Activated naive CD8-positive, alpha-beta T cell treated with anti-CD3 and anti-CD28 coated beads for 36 hours (primary cell): ENCODE measurements at places on chromosomes 2 and 18. TPM values are rescaled to one million over a fixed set of nuclear protein-coding genes. Genes with fewer than 3 reads are reported as not detected.

DNA sequence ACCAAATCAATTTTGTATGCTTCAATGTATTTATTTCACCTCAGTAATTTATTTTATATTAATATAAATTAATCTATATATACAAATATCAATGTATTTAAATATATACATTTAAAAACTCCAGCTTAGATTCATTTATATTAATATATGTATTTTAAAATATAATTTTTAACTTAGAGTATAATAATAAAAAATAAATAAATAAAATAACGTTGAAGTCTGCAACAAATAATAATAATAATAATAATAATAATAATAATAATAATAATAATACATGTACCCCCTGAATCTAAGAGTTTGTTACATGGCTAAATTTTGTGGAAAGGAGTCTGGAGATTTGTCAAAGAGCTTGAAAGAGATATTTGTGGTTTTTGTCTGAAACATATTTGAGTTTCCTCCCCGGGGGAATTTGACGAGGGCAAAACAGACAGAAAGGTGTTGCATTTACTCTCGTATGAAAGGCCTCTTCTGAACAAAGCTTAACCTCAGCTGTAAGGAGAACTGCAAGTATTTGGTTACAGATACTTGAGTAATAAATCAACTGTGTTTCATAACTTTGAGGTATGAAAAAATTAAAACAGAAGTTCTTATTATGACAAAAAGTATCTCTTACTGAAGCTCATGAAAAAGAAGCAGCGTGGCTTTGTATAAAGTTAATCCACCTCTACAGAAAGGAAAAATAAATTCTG lies 93.4 kb downstream of the CDH19 start:
- DNase-seq, result no peak

DNA sequence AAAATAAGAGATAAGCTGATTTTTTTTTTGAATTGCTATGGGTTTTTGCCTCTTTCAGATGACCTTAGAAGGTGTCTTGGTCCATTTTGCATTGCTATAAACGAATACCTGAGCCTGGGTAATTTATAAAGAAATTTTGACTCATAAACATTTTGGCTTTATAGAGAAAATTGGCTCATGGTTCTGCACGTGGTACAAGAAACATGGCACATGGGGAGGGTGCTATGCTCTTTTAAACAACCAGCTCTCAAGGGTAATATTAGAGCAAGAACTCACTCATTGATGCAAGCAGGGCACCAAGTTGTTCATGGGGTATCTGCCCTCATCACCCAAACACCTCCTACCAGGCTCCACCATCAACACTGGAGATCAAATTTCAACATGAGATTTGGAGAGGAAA lies 408.8 kb downstream of the NUP35 start:
- no peak for DNase-seq

- no peak for DNase-seq
These were observed 343.8 kb downstream of the EPHA4 start for GRCh38 chr2:221228214-221228769.

ASXL2 gene
- total RNA-seq, result 39.6 TPM

AMER3 gene
- total RNA-seq, result not detected

FKBP7 gene
- total RNA-seq, result 3.8 TPM

ALPP gene
- not detected for total RNA-seq

SCTR gene
- total RNA-seq, result not detected
